ENCODE measurements at places on chromosomes 4 and X.
A peak's percentile ranks its signal among the peaks of the same experiment; 100 is the strongest.

DNA sequence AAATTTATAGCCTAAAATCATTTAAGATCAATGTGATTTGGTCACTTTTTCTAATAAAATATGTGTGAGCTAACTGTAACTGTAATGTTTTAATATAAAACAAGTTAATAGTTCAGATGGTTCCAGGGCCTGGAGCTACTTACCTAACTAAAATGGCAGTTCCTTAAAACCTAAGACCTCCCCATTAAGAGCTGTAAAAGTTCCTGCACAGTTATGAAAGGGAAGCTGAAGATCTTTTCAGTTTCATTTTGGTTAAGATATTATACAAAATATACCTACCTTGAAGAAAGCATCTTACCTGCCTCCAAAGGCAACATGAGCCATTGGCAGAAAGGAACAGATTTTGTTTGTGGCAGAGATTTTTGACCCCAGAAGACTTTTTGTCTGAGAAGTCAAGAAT, 30.1 kb downstream of the HPF1 start:
- no peak for DNase-seq

- DNase-seq: no peak
Measured at GRCh38 chr4:99504804-99505502, 5.9 kb upstream of the C4orf17 start.

- DNase-seq: no peak
Measured at GRCh38 chrX:147342197-147342596, 527.7 kb upstream of the CXorf51A start.

GRCh38 chr4:102589743-102590142, 88.6 kb downstream of the NFKB1 start:
- no peak for DNase-seq

GRCh38 chr4:2339458-2340271, 77.8 kb upstream of the MXD4 start:
- no peak for DNase-seq

DNA sequence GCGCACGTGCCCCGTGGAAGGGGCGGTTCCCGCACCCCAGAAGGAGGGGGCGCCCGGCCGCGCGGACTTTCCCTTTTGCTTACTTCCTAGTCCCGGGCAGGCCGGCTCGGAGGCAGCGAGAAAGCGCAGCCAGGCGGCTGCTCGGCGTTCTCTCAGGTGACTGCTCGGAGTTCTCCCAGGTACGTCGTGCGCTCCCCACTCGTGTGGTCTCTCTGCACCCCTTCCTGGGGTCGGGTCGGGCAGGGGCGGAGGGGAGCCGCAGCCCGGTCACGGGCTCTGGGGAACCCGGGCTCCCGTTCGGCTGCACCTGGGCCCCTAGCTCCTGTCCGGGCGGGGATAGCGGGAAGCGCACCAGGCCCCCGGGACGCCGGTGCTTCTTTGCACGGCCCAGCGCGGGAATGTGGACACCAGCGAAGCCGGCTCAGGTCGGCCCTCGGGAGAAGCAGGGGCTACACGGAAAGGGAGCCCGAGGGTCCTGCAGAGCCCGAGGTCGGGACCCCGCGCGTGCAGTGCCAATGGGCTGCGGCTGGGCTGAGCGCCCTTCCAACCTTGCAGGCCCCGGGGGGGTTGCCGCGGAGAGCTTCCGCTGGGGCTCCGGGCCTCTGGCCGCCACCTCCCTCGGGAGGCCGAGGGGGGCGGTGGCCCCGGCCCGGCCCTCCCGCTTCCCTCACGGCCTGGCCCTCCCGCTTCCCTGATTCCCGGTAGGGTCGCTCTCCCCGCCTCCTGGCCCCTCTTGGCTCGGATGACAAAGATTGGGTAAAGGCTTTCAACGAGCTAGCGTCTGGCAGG, at the start of gene TLR2:
TLR2 (plus strand) TSS at position 99 of the 789 bp plus-strand sequence. CDS start 18,628 bp downstream, outside the sequence.
- peak; percentile 39 for DNase-seq

DNA sequence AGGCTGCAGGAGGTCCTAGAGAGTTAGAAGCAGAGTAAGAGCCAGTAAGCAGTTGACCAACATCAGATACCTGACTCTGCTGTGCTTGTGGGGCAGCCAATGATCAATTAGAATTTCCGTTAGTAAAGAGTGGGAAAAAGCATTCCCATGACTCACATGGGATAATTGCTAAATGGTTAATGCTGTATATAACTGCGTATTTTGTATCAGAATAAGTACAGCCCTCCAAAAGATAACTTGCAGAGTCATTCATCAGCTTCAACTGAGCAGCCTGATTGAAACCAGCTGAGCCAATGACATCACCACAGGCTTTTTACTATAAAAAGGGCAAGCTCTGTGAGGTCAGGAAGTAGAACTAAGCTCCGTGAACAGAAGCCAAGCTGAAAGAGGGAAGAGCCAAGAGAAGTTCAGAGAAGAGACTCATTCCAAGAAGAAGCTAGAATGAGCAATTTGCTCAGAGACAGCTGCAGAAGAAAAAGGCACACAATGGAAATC, 67.9 kb downstream of the PPP3CA start:
- DNase-seq: no peak

DNA sequence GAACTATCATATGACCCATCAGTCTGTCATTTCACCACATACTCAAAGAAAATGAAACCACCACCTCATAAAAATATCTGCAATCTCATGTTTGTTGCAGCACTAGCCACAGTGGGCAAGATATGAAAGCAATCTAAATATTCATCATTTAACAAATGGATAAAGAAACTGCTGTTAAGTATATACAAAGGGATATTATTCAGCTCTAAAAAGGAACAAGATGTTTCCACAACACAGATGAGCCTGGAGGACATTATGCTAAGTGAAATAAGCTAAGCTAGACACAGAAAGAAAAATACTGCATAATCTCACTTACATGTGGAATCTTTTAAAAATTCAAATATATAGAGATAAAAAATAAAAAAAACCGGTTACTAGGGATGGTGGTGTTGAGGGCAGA, 108.2 kb upstream of the BRWD3 start:
- DNase-seq: no peak

DNA sequence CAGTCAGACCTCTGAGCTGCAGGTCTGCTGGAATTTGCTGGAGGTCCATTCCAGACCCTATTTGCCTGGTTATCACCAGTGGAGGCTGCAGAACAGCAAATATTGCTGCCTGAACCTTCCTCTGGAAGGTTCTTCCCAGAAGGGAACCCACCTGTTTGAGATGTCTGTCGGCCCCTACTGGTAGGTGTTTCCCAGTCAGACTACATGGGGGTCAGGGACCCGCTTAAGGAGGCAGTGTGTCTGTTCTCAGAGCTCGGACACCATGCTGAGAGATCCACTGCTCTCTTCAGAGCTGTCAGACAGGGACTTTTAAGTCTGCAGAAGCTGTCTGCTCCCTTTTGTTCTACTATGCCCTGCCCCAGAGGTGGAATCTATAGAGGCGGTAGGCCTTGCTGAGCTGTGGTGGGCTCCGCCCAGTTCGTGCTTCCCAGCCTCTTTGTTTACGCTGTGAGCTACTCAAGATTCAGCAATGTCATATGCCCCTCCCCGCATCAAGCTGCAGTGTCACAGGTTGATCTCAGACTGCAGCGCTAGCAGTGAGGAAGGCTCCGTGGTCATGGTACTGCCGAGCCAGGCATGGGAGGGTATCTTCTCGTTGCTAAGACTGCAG, 44.1 kb upstream of the KDR start:
- no peak for DNase-seq

DNA sequence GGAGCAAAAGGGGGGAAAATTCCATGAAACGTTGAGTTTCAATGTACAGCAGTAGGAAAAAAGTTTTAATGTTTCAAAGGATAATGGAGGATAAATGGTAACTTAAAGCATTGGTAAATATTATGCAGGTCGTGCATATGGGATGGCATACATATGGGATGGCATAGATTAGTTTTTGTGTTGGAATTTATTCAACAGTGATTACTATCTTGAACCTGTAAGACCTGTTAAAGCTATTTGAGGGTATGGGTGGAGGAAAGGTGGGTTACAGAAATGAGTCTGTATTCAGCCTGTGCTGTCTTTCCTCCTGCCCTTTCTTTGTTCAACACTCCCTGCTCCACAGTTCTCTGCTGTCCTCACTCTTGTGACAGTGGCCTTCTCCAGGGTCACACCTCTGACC, 54.6 kb downstream of the ARHGAP10 start:
- no peak for DNase-seq

DNA sequence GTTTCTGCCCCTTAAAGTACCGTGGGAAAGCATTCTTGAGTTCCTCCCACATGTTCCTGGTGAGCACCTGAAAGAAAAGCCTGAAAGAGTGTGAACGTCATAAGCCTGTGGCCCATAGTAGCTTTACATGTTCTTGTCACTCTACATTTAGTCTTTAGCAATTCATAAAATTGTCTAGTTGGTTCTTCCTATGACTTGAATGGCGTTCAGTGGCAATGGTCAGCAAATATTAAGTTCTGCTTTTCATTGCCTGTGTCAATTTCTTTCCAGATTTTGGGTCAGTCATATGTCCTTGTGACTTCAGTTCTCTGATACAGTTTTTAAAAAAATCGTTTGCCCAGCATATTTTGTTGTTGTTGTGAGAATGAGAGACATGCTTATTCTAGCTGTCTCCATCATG, 650.0 kb upstream of the BOD1L1 start:
- DNase-seq: no peak

GRCh38 chrX:39551762-39552161, 546.0 kb downstream of the BCOR start:
- no peak for DNase-seq

- no peak for DNase-seq
Measured at GRCh38 chr4:79625361-79625760, 217.3 kb upstream of the GK2 start.

GRCh38 chr4:182147391-182147790, 95.8 kb upstream of the TENM3 start:
- no peak for DNase-seq

- DNase-seq: no peak
Measured at GRCh38 chr4:67550857-67551256, 5.6 kb upstream of the CENPC start.

- no peak for DNase-seq
Measured at GRCh38 chr4:168540086-168540485, 43.2 kb downstream of the PALLD start.

Data from stimulated activated CD8-positive, alpha-beta memory T cell treated with anti-CD3 and anti-CD28 coated beads, Interleukin-4, amount 100 ng/mL, for 4 hours (primary cell).